ENCODE measurements at places on chromosomes 5 and 9.

DNA sequence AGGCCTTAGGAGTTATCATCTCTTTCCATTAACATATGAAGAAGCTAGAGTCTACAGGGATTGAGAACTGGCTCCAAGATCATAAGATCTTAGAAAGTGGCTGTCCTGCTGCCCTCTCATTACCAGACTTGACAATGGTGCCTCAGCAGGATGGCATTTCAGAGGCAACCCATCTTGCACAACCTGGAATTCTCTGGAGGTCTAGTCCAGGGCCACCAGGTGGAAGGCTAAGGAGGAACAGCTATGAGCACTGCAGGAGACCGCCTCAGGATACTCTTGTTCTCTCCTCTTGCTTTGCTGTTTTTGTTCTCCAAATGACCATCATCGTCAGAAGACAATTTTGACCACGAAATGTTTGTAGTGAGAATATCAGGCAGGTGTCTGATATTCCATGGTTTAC, 322.6 kb downstream of the FBXL17 start:
- no peak for DNase-seq

GRCh38 chr9:16825331-16825725, 45.1 kb downstream of the BNC2 start:
- DNase-seq = no peak

DNA sequence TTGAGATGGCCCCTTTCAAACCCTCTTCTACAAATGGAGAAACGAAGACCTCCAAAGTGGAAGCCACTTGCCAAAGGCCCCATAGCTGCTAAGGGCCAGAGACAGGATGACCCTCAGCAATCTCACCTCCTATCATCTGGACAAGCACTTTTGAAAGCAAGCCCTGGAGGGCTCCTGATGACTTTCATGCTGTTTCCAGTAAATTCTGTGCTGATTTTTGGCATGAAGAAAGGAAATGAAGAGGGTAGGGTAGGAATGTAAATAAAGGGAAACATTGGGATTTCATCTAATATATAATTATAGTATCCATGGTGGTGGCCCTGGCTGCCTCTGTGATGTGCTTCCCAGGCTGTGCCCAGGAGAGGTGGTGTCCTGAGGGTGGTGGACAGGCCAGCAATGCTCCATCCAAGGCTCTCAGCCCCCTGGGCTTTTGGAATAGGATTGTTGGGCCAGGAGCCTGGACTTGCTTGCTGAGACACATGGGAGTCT, 208.0 kb upstream of the TRIM32 start:
- no peak for DNase-seq

DNA sequence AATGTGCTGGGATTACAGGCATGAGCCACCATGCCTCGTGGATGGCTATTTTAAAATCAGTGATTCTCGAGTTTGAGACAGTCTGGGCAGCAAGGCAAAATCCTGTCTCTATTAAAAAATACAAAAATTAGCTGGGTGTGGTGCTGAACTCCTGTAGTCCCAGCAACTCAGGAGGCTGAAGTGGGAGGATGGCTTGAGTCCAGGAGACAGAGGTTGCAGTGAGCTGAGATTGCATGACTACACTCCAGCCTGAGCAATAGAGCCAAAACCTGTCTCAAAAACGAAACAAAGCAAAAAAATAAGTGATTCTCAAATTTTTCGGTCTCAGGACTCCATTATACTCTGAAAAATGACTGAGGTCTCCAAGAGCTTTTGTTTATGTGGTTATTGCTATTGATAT, 47.9 kb upstream of the HSPA9 start:
- DNase-seq = no peak

DNA sequence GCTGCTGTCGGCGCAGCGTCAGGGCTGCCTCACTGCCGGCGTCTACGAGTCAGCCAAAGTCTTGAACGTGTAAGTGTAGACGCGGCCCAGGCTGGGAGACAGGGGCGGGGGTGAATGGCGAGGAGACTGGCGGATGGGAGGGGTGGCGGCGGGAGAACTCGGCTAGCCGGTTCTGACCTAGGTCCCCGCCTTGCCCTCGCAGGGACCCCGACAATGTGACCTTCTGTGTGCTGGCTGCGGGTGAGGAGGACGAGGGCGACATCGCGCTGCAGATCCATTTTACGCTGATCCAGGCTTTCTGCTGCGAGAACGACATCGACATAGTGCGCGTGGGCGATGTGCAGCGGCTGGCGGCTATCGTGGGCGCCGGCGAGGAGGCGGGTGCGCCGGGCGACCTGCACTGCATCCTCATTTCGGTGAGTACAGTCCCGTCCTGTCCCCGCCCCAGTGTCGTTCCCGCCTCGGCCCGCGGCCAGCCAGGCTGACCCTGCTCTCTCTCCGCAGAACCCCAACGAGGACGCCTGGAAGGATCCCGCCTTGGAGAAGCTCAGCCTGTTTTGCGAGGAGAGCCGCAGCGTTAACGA, 745 bp downstream of the GADD45G start:
- peak; percentile 41 for DNase-seq

GRCh38 chr5:41736641-41737040, 133.6 kb downstream of the OXCT1 start:
- no peak for DNase-seq

- DNase-seq = no peak
Observed at GRCh38 chr5:97547999-97548738, 365.1 kb upstream of the RIOK2 start.

GRCh38 chr5:157150995-157151394, 8.3 kb upstream of the MED7 start:
- no peak for DNase-seq

DNA sequence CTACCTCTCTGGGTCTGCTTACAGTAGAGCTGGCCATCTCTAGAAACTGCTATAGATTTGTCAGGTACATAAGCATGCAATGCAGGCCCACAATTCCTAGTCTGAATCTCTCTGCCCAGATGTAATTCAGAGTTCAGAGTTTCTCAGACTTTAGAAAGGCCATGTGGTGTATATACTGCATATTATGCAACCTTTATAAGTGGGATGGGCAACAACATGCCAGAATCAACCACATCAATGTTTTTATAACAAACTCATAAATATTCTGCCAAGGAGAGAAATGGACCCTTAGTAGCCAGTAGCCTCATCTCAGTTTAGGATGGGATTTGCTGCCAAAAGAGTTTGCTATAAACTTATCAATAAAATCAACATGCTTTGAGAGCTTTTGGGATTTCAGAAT, 78.8 kb downstream of the SLC1A1 start:
- DNase-seq = no peak

DNA sequence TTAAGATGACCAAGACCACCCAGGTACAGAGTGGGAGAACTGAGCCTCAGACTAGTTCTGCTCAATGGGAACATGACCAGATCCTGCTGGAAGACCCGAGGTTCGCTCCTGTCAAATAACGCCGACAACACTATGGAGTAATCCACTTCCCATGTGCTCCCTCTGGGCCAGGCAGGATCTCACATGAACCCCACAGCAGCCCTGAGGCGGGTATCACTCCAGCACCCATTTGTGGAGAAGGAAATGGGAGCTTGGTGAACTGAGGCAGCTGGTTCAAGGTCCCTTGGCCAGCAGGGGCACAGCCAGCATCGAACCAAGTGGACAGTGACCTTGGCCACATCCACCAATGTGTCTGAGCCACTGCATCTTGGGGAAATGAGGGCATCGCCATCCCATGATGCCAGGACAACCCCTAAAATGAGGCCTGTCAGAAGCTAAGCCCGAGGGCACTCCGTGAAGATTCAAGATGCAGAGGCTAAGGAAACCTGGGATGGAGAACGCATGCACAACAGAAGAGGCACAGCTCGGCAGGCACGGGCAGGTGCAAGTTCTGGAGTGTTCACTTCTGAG, 8.5 kb downstream of the ANKS6 start:
- DNase-seq = no peak

DNA sequence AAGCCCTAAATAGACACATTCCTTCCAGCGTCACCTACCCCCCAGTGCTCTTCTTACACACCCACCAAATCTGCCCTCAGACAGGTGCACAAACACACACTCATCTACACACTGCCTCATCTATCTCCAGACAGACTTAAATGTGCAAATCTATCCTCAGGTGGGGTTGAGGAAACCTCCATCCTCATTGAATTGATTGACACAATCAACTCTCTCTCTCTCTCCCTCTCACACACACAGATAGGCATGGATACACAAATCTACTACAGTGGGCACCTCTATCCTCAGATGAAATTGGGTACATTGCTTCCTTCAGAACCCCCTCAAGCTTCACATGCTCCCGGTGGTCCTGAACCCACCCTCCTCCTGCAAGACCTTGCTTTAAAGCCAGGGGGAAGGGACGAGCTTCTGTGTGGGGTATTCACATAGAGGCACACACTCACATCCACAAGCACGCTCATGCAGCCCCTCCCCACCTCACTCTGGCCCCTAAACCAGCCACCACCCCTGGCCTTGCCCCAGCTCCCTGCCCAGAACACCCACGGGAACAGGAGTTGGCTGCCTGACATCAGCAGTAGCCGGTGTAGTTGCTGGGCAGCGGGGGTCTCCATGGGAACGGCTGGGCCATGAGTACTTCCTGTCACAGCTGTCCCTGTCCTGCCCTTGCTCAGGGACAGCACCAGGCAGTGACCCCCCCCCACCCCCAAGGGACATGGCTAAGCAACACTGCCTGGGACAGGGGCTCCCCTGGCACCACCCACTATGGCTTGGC, 22.8 kb downstream of the PCDH1 start:
- DNase-seq = no peak

DNA sequence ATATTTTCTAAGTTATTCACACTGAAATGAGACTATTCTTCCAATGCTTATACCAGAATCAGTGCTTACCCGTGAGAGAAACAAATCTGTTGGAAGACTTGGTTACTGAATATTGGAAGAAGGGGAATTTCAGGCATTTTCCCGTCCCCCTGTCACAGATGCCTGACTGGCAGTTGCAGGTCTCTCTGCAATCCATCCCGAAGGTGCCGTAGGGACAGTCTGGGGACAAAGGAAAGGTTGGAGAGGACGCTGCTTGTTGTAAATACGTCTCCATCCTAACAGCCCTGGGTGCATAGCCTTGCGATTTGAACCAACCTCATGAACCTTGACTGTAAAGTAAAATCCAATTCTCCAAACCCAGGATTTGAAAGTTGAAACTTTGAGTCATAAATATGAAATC, 3.5 kb downstream of the ESM1 start:
- no peak for DNase-seq

GRCh38 chr9:26742828-26743476, 149.7 kb downstream of the CAAP1 start:
- DNase-seq = no peak

DNA sequence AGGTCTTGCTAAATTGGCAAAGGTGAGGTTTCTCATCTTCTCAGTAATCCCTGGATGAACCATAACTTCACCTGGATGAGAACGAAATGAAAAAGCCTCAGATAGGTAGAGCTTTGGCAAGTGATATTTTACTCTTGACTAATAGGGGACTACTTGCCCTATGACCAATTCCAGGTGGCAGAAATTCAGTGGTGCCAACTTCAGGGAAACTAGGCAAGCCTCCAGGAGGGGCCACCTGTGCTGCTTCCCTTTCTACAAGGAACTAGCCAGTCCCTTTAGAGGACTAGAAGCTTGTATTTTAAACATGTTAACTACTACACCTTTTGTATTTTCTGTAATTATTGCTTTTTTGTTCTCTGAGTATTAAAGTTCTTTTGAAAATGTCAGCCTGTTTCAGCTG, 169.0 kb upstream of the GRIA1 start:
- no peak for DNase-seq

DNA sequence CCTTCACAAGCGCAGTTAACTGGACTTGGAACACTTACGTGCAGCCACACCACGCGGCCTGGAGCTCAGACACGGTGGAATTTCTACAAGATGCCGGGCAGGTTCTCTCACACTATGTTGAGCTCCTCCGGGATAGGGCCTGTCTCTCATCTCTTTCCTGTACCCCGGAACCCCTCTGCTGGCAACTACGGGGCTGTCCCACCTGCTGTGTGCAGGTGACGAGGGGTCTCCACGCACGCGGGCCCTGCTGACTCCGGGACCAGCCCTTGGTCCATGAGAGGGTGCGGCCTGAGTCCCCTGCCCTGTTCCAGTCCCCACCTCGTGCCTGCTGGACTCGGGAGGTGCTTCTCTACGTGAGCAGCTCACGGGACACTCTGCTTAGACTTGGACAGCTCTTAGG, 40.1 kb downstream of the SLC6A3 start:
- DNase-seq = no peak
